ENCODE measurements at places on chromosomes 16 and 17. TPM values are rescaled to one million over a fixed set of nuclear protein-coding genes. Genes with fewer than 3 reads are reported as not detected.

IGSF6 gene
- total RNA-seq = 0.16 TPM

LRRC37A3 gene
- total RNA-seq = 14.7 TPM

ELMO3 gene
- total RNA-seq = 4.0 TPM

ZNF624 gene
- 5.7 TPM for total RNA-seq

KCNH4 gene
- 0.20 TPM for total RNA-seq

SLC6A2 gene
- total RNA-seq = not detected

CMTM2 gene
- total RNA-seq = 0.62 TPM

XAF1 gene
- total RNA-seq = 38.2 TPM

CHST6 gene
- total RNA-seq = 0.15 TPM

SLFN14 gene
- total RNA-seq = not detected

RCVRN gene
- 0.37 TPM for total RNA-seq

CCDC92B gene
- 0.53 TPM for total RNA-seq

STAT5A gene
- total RNA-seq = 160 TPM

Measured in T-cell (primary cell).